Placental epithelial cell (primary cell): ENCODE measurements at places on chromosomes 11 and 22. TPM values are rescaled to one million over a fixed set of nuclear protein-coding genes. Genes with fewer than 3 reads are reported as not detected.

Gene MMP3
- total RNA-seq = under 0.01 and 3.6 TPM in 2 replicates

Gene RCOR2
- total RNA-seq = 2.9 and 4.3 TPM in 2 replicates

Gene CREB3L1
- total RNA-seq = 46.0 and 51.4 TPM in 2 replicates

Gene VWA5A
- total RNA-seq = 157 and 161 TPM in 2 replicates

Gene DNAJC4
- 10.0 and 34.9 TPM in 2 replicates for total RNA-seq

Gene MS4A14
- under 0.01 TPM in 1 of 2 replicates, not detected in the other for total RNA-seq

Gene SCUBE1
- total RNA-seq = under 0.01 TPM in 1 of 2 replicates, not detected in the other

Gene THOC5
- 40.5 and 49.5 TPM in 2 replicates for total RNA-seq
